NCI-H345 (cell line): ENCODE measurements at places on chromosomes 1 and 21.

GRCh38 chr1:78377356-78377928 is 113.3 kb upstream of the PTGFR start:
- DNase-seq: no peak

GRCh38 chr21:14566894-14567293 is 20.8 kb upstream of the SAMSN1 start:
- no peak for DNase-seq

- no peak for DNase-seq
Observed at GRCh38 chr1:94017155-94017829, 103.7 kb downstream of the ABCA4 start.

- DNase-seq: peak; percentile 83
Observed at GRCh38 chr1:111990878-111991718, 1.6 kb upstream of the KCND3 start.

- DNase-seq: no peak
Observed at GRCh38 chr1:52210044-52210443, 68.2 kb downstream of the ZFYVE9 start.

DNA sequence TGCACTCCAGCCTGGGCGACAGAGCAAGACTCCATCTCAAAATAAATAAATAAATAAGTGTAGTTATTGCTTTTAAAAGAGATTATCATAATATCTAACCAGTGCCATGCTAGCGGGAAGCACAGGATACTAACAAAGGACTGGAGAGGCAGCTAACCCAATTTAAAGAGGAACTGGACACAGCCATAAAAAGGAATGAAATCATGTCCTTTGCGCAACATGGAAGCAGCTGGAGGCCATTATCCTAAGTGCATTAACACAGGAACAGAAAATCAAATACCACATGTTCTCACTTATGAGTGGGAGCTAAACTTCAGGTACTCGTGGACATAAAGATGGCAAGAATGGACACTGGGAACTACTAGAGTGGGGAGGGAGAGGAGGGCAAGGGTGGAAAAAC is 54.9 kb downstream of the TM2D1 start:
- DNase-seq: no peak

GRCh38 chr1:93680420-93681100 is 1.1 kb downstream of the BCAR3 start:
- DNase-seq: no peak

DNA sequence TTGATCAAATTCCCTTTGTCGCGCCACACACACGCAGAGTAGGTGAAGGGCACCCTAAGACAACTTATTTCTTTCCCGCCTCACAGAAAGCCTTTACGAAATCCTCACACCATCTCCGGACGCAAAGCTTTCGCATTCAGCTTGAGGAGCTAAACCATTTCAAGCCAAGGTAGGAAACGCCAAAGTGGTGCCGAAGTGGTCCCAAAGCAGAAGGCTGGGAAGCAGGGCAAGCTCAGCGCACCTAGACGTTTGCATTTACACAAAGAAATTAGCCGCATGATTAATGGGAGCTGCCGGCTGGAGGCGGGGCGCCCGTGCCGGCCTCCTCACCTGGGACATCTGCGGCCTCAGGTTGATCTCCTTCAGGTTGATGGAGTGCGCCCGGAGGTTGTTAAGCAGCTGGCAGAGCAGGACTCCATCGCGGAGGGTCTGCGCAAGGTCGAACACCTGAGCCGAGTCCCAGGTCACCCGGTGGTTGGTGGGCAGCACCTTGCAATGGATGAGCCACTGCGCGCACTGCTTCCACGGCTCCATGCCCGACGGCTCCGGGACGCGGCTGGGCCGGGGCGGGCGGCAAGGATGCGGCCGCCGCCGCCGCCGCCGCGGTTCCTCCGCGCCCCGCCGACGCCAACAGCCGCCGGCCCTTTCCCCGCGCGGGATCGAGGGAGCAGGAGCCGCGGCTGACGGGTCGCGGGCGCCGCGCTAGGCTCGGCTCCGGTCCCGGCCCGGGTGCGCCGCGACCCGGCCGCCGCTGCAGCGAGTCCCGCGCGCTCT is 457 bp downstream of the VAV3 start:
- peak; percentile 48 for DNase-seq

DNA sequence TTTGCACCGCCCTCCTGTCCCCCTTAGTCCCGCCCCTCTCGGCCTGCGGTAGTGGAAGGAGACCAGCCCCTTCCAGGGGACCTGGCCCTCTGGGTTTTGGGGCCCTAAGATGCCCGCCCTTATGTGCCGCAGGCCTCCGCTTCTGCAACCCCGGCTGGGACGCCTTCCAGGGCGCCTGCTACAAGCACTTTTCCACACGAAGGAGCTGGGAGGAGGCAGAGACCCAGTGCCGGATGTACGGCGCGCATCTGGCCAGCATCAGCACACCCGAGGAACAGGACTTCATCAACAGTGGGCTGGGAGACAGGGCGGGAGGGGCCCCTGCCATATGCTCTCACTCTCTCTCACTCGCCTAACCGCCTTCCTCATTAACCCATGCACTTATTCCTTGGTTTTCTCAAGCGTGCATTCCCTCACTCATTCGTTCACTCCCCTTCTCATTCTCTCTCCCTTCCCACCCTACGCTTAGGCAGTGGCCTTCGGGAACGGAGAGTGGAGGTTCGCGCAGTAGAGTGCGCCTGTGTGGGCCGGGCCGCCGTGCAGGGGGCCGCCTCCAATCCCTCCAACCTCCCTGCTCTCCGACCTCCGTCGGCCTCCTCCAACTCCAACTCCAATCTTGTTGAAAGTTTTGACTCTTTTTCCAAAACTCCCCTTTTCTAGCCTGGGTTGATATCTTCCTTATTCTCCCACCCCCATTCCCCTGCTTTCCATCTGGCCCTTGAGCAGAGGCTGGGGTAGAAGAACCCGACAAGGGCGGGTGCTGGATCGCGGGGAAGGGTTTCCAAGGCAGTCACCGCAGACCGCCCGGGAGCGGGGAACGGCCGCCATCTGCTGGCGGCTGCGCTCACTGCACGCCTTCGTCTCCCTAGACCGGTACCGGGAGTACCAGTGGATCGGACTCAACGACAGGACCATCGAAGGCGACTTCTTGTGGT is 15.2 kb downstream of the BCAN start:
- peak; percentile 66 for DNase-seq
